ENCODE measurements at places on chromosomes 3 and 15. TPM values are rescaled to one million over a fixed set of nuclear protein-coding genes. Genes with fewer than 3 reads are reported as not detected.
A peak's percentile ranks its signal among the peaks of the same experiment; 100 is the strongest.

DNA sequence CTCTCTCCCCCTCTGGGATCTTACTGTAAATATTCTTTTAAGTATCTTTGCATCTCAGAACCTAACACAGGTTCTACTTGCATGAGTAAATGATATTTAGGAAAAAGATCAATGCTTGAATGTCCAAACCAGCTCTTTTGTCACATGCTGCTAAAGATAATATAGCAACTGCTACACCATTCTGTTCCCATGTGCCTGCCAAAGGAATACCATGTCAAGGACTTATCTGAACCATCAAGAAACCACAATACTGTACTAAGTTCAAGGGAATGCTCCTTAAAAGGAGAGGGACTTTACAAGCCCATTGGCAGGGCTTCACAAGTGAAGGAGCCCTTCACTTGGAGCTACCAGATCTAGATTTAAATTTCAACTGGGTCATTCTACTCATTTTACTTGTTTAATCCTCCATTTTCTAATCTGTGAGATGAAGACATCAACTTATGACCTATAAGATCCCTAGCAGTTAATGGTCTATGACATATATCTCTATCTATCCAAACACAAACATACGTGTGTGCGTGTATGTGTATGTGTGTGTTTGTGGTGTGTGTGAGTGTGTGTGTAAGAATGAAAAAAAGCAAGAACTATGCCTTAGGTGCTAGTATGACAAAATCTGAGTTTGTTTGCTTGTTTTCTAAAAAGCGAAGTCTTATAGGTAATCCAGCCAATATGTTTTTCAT lies 13.0 kb upstream of the SEC62 start:
- DNase-seq = no peak

DNA sequence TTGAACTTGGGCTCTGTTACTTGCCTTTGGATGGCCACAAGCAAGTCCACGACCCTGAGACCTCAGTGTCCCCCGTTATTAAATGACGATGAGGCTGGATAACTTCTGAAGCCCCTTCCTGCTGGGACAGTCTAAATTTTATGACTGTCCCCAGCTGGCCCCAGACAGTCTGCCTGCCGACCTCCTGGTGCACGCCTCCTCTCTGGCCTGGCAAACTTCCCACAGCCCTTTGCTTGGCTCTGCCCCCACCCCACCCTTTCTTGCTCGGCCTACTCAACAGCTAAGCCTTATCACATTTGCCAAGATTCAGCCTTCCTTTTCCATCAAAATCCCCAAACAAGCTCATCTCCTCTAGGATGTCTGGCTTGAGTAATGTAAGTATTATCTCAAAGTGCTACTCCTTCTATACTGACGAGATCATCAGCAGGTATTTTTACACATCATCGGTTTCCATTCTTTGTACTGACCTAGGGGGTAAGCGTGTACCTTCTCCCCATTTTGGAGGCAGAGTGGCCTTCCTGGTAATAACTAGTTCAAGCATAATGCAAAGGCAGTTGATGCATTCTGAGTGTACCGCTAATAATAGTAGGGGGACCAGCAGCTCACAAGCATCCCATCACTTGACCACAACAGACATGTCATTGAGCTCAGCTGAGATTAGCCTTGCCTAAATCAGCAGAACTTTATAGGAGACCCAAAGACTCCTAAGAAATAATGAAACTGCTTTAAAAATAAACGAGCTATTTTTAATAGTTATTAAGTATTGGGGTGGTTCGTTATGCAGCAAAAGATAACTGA lies 120.8 kb upstream of the HACD2 start:
- DNase-seq = no peak

DNA sequence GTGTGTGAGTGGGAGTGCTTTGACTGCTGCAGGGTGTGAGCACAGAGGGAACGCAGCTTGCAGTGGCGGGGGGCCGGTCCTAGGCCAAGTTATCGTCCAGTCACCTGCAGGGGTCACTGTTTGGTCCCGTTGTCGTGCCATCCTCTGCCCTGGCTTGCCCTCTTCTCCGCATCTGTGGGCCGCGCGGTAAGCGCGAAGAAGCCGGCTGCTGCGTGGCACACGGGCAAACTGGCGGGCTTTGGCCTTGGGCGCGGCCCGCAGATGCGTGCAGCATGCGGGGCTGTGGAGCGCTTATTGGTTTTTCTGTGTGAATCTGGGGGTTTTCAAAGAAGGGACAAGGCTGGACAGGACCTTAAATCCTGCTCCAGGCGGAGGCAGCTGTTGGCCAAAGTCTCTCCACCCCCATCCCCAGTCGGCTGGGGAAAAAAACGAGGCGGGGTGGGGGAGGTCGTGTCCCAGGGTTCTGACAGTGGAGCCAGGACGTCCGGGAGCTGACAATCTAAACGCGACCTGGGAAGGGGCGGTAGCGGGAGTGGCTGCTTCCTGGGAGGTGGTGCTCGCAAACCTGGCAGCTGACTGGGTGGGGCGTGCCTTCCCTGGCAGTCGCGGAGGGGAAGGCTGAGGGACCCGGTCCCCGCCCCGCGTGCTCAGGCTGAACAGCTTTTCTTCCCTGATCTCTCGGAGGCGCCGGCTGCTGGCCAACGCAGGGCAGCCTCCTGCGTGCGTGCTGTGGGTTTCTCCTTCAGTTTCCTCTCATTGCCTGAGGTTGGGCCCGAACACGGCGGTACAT lies 39.7 kb upstream of the VEPH1 start:
- DNase-seq = peak; percentile 52

Gene IFRD2
- total RNA-seq = 32.7 TPM

Gene THAP10
- 2.1 TPM for total RNA-seq

GRCh38 chr15:33243393-33243792 lies 48.9 kb upstream of the FMN1 start:
- no peak for DNase-seq

Gene CCR3
- total RNA-seq = 0.49 TPM

DNA sequence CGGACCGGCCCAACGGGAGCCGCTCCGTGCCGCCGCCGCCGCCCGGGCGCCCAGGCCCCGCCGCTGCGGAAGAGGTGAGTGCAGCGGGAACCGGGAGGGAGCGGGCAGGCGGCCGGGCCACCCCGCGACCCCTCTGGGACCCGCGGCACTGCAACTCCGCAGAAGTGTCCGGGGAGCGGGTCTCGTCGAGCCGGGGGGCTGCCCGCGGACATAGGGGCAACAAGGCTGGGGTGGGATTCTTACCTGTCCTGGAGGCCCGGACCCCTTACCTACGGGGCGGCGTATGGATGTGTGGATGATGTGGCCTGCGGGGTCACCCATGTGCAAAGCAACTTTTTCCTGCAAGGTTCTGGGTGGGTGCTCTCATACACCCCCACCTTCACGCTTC lies 361 bp downstream of the SEMA3F start:
- no peak for DNase-seq

DNA sequence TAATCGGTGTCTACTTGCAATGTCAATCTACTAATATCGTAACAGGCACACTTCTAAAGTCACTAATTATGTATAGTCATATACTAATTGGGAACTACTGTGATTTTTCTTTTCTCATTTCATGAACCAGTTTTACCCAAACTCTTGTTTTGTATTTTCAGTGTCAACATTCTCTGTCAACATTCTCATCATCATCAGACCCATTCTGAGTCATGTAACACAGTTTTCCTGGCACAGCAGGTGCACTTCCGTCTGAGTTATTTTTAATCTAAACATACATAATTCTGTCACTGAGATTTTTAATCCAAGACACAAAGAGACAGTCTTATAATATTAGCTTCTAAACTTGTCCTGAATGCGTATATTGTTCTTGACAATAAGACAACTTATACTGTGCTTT lies 205.1 kb upstream of the EIF1B start:
- DNase-seq = no peak

Gene CCDC12
- 30.9 TPM for total RNA-seq

DNA sequence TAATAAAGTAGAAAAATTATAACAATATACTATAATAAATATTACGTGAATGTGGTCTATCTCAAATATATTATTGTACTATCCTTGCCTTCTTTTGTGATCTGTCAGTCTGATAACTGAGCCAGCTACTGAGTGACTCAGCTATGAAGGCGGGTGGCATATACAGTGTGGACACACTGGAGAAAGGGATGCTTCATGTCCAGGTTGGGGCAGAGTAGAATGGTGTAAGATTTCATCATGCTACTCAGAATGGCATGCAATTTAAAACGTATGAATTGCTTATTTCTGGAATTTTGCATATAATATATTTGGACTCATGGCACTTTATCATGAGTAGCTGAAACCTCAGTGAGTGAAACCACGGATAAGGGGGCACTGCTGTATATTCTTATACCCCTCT lies 172.9 kb upstream of the TBC1D5 start:
- no peak for DNase-seq

GRCh38 chr3:117903226-117903625 lies 1131.4 kb downstream of the IGSF11 start:
- no peak for DNase-seq

DNA sequence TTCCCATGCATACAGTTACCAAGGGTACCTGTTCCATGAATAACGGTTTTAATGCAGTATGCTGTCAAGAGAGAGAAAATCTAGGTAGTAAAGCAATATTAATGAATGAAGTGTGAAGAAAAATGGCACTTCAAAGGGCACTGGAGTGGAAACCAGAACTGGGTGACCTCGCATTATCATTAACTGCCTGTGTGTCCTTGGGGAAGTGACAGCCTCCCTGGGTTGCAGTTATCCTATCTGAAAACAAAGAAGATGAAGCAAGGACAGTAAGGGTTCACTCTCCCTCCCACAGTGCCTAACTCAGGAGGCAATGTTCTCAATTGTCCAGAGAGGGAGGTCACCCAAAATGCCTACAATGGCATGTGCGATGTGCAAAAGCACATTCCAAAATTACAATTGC lies 15.1 kb downstream of the MTHFS start:
- DNase-seq = no peak

Gene CYP8B1
- not detected for total RNA-seq

DNA sequence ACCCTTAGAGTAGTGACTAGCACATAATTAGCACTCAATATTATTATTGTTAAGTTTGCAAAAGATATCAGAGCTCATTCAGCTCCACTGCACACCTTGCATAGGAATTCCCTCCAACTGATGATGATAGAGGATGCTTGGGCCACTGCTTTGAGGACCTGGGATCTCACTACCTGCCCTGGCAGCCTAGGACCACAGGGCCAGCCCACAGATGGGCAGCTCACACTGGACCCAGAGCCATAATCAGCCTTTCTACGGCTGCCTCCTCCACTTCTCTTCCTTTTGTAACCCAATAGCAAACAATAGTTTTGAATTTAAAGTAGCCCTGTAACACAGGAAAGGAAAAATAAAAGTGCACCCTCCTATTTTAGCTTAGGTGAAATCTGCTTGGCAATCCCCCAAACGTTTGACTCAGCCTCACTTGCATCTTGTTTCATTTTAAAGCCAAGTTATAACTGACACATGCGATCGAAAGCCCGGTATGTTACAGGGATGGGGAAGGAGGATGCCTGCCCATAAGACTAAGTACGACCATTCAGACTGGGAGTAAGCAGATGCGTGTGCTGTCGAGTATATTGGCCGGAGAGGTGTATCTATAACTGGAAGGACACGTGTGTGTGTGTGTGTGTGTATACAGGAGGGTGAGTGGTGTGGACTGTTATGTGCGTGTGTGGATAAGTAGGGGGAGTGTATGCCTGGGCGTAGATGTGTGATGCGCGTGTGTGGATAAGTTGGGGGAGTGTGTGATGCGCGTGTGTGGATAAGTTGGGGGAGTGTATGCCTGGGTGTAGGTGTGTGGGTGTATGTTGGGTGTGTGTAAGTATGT lies 65.9 kb downstream of the CPN2 start:
- peak; percentile 36 for DNase-seq

Data from skin of body (tissue), 3 donors.